ENCODE measurements at places on chromosomes 4 and X.
A peak's percentile ranks its signal among the peaks of the same experiment; 100 is the strongest.

DNA sequence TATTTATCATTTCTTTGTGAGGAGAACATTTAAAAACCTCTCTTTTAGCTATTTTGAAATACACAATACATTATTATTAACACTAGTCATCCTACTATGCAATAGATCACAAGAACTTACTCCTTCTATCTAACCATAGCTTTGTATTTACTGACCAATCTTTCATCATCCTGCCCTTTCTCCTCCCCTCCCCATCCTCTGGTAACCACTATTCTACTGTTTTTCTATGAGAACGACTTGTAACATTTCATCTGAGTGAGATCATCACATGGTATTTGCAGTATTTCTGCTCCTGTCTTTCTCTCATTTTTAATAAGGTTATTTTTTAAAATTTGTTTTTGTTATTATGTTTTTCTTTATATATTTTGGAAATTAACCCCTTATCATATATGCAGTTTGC, 331.8 kb downstream of the TEX13C start:
- no peak for DNase-seq

DNA sequence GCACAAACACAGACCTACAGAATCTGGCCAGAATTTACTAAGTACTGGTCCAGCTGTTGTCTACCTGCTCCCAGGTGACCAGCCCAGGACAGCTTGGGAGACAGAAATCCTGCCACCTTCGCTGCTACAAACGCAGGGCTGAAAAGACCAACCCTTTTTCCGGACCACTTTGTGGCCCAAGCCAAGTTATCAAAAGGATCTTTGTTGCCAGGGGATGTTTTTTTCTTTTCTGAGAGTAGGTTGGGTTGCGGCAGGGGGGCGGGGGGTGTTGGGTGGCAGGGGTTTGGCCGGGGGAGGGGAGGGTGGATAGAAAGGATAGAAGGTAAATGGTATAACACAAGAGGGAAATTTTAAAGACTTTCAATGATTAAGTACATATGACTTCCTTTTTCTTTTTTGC, 63.4 kb downstream of the STOX2 start:
- no peak for DNase-seq

DNA sequence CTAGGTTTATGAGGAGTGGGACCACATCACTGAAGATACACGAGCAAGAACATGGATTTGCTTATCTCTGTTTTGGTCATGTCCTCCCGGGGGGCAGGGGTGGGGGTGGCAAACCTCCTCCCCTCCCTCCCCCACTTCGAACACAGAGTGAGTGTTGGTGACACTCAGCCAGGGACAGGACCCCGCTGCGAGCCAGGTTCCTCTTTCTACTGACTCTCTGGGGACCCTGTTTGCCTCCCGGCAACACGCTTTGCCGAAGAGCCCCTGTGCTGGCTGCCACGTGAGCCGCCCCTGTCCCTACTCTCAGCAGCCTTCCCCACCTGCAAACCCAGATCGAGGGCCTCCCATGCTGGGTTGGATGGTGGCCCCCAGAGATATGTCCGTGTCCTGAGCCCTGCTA, 34.7 kb downstream of the P2RY8 start:
- DNase-seq, result no peak

- DNase-seq, result no peak
These were observed 11.1 kb upstream of the GPM6A start for GRCh38 chr4:175823015-175823742.

GRCh38 chr4:144634978-144635747, 10.8 kb upstream of the HHIP start:
- DNase-seq, result no peak

DNA sequence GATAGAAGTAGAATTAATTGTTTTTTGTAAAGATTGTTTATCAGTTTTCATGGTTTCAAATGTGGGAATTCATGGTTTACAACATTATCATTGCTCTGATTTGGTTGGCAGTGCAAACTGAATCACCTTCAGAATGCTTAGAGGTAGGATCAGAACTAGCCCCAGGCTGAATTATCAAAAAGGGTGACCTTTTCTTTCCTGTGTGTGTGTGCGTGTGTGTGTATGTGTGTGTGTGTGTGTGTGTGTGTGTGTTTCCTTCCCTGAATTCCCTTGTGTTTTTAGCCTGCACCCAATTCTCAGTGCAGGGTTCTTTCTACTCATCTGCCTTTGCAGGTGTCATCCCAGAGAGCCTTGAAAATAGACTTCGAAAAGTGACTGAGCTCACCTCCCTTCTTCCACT, 125.0 kb downstream of the BMPR1B start:
- DNase-seq, result no peak

- no peak for DNase-seq
These were observed 130.9 kb upstream of the GABRG1 start for GRCh38 chr4:46254788-46255187.

GRCh38 chr4:113468165-113469022, 293.1 kb downstream of the CAMK2D start:
- no peak for DNase-seq

DNA sequence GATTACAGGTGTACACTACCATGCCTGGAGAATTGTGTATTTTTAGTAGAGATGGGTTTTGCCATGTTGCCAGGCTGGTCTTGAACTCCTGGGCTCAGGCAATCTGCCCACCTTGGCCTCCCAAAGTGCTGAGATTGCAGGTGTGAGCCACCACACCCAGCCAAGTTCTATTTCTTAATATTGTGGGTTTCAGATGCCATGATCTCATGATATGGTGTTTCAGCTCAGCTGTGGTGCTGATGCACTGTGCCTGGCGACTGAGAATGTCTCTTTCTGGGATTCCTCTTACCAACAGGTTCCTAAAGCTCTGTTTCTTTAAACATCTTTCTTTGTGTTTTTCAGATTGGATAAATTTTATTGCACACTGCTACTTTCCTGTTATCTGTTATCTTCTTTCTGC, 17.3 kb upstream of the NDUFC1 start:
- DNase-seq, result no peak

DNA sequence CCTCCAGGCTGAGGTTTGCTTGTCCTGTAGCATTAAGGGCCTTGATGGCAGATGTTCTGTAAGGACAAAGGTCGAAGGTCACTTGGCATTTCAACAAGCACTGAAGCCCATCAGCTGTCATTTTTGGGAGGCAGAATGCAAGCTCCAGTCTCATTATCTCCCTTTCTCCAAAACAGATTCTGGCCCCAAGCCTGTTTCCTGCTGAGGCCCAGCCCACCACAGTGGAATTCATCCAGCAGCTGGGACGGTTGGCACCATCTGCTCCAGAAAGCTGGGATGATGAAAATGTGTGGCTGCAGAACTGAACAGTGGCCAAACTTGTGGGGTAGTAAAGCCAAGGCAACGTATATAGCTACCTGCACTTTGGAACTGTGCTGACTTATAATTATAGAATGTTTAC, 17.7 kb upstream of the PPEF2 start:
- DNase-seq, result no peak

DNA sequence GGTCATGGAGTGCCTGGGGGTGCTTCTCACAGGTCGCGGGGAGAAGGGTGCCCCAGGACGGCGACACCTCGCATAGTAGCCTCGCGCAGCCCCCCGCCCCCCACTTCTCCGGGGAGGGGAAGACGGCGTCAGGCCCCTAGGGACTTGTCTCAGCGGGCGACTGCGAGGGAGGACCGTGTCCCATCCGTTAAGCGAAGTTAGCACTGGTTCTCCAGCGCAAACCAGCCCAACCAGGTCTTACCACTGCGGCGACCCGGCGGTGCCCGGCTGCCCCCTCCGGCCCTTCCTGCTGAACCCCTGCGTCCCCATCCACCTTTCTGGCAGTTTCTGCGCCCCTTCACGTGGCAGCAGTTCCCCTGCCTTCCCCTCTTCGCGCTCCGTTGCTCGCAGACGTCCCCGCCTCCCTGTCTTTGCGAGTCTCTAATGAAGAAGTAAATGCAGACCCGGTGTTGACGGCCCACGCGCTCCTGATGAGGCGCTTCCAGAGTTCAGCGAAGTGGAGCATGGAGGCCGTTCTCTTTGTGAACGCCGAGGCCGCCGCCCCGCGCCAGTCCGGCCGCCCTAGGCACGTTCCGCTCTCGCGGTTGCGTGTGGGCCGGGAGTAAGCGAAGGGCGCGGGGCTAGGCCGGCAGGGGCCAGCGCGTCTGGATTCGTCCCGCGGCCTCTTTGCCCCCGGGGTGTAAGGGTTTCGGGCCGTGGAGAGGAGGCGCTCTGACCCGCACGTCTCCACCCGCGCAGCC, 3.0 kb downstream of the SLIT2 start:
- no peak for DNase-seq

DNA sequence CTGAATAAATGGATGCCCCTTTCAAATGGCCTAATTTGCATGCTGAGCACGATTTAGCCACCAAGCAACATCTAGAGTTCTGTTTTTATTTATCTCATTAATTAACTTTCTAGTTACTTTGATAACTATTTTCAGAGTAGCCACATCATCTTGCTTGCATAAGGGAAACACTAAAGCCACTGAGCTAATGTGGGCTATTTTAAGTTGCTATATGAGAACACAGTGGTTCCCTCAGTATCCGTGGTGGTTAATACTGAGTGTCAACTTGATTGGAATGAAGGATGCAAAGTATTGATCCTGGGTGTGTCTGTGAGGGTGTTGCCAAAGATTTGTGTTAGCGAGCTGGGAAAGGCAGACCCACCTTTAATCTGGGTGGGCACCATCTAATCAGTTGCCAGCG, 25.4 kb upstream of the HPSE start:
- no peak for DNase-seq

- no peak for DNase-seq
These were observed 56.7 kb downstream of the TSPAN5 start for GRCh38 chr4:98601708-98602107.

- no peak for DNase-seq
These were observed 383.9 kb downstream of the DCAF12L2 start for GRCh38 chrX:125782184-125782583.

- no peak for DNase-seq
These were observed at the start of gene SOWAHD for GRCh38 chrX:119757979-119758730. SOWAHD (plus strand) TSS chrX:119758588; CDS start chrX:119758668, 80 bp downstream.

DNA sequence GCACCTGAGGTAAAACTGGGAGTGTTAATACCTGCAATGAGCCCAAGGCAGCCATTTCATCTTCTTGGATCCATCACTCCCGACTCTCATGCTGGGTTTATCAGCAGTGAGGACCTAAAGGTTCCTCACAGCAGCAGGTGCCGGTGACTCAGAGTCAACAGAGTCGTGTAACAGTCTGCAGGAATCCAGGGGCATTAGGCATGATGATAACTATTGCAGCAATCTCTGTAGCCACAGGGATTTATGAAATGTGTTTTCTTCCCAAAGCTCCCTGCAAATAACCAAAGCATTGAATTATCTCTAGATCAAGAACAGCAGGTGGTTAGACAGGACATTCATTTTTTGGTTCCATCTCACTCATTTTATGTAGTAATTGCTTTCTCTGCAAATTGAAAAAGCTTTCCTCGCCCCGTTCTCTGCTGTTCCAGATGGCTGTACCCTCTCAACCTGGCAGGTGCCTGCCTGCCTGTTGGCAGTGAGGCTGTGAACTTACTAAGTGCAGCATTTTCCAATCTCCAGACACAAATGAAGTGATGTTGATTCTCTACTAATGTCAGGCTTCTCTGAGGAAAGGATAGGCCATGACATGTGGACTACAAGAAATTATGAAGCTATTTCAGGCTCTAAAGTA, 48.1 kb upstream of the TSPAN7 start:
- no peak for DNase-seq

- DNase-seq, result no peak
These were observed 408.2 kb downstream of the ARHGAP24 start for GRCh38 chr4:85883180-85883579.

GRCh38 chrX:8390771-8391170, 73.9 kb upstream of the VCX3B start:
- DNase-seq, result no peak

DNA sequence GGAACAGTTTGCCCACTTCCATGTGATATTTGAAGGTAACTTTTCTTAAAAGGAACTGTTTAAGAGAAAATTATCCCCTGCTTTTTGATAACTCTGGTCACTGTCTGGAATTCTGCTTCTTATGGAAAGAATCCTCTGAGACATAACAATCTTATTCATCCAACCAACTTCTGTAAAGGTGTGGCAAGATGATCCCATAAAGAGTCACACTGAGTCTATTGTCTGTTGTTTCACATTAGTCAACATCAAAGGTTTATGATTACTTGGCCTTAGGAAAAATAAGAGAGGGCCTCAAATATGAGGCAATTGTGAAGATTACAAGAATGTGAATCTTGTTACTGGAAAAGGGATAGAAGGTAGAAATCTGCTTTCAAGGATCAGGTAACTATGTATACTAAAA, 88.0 kb upstream of the MAGEB18 start:
- no peak for DNase-seq

- no peak for DNase-seq
These were observed 257.2 kb downstream of the FBXW7 start for GRCh38 chr4:152278505-152279233.

GRCh38 chr4:156749426-156750403, 221.9 kb downstream of the PDGFC start:
- DNase-seq, result no peak

GRCh38 chr4:67770422-67770821, 16.2 kb upstream of the GNRHR start:
- no peak for DNase-seq

- peak; percentile 99 for DNase-seq
These were observed 1.4 kb downstream of the HGFAC start for GRCh38 chr4:3442959-3443749.

- DNase-seq, result no peak
These were observed 21.5 kb downstream of the SLC9A7 start for GRCh38 chrX:46737462-46737861.

DNA sequence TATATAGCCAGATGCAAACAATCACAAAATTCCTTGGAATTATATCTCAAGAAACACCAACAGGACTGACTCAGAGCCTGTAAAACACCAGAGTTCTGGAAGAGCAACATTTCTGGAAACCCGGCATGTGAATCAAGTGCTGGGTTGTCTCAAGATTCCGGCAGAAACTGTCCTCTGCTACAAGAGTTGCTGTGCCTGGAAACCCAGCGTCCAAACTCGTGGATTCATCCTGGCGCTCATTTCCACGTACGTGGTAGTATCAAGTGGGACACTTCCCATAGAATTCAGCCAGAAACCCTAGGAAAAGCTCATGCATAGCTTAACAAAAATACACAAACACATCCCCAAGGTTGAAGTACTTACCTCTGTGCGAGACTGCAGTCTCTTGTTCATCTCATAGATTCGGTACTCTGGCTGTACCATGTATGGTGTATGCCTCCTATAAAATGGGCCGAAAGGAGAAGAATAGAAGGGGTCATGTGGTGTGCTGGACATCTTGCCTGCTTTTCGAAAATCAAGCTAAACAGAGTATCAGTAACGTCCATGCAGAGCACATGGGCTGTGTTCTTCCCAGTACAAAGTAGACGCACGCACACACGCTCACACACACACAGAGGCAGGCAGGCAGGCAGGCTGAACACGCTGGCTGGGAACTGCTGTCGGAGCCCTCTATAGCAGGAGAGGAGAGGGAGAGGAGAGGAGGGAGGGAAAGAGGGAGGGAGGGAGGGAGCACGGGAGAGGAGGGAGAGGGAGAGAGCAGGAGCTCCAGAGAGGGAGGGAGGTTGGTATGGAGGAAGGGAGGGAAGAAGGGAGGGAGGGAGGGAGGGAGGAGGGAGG, at the start of gene LDB2:
TSS of gene LDB2 (minus strand) at position 655 of the 837 bp plus-strand sequence.
- DNase-seq, result no peak

- no peak for DNase-seq
These were observed 101.2 kb downstream of the ZNF674 start for GRCh38 chrX:46444011-46444410.

GRCh38 chrX:122046226-122046625, 998.8 kb downstream of the GLUD2 start:
- no peak for DNase-seq
